Heart left ventricle (tissue), 16 donors: ENCODE measurements at places on chromosomes 3 and 15. TPM values are rescaled to one million over a fixed set of nuclear protein-coding genes. Genes with fewer than 3 reads are reported as not detected.

DNA sequence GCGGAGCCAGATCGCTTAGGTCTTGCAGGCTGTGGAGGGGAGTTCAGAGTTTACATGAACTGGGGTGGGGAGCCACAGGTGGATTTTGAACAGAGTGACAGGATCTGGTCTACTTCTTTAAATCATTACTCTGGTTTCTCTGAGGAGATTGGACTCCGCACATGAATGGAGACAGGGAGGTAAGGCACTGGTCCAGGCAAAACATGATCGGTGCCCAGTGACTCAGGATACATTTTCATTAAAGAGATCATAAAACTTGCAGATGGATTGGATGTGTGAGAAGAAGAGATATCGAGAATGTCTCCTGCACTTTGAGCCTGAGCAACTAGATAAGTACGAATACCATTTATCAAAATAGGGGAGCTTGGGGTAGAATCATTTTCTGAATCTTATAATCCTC is 61.8 kb upstream of the CMSS1 start:
- DNase-seq = no peak

Gene ARPIN
- 13.4 TPM for total RNA-seq

Gene IGSF11
- 2.9 TPM for total RNA-seq

DNA sequence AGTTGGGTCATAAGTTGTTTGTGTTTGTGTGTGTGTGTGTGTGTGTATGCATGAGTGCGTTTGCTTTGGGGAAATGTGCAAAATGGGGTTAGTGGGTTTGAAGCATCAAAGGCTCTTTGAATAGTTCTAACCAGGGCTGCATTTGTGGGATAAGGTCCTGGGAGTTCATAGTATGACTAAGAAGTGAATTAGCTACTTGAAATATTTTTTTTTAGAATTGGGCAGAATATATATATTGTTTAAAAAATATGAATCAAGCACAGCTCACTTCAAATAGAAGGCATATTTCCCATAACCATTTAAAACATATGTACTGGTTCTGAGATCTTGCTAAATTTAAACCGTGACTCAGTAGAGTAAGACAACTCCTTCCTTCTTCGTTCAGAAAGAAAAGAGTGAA is 43.1 kb downstream of the IGF2BP2 start:
- no peak for DNase-seq

- DNase-seq = no peak
Measured at GRCh38 chr3:152760024-152760563, 74.8 kb upstream of the P2RY1 start.

GRCh38 chr3:151630938-151631441 is 102.7 kb upstream of the AADACL2 start:
- no peak for DNase-seq

GRCh38 chr3:172697558-172697957 is 13.3 kb downstream of the NCEH1 start:
- DNase-seq = no peak

- DNase-seq = no peak
Measured at GRCh38 chr3:159721324-159721723, 267.3 kb upstream of the IL12A start.

GRCh38 chr15:47742334-47742733 is 25.0 kb downstream of the SEMA6D start:
- DNase-seq = peak; percentile 61

DNA sequence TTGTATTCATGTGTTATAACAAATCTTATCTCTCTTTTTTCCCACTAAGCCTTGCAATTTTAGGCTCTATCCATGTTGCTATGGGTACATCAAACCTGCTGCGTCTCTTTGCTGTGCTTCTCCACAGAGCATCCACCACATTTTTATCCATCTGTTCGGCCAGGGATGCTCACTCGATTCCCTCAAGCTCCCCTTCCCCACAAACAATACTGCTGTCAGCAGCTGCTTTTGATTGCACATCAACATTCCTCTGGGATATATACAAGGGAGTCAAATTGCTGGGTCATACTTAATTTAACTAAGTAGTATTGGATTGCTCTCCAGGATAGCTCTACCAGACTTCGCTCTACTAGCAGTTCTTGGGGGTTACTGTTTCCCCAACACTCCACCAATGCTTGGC is 36.8 kb downstream of the TMEM108 start:
- DNase-seq = no peak

- DNase-seq = peak; percentile 29
Measured at GRCh38 chr3:51928438-51928837, 13.3 kb downstream of the RRP9 start.

DNA sequence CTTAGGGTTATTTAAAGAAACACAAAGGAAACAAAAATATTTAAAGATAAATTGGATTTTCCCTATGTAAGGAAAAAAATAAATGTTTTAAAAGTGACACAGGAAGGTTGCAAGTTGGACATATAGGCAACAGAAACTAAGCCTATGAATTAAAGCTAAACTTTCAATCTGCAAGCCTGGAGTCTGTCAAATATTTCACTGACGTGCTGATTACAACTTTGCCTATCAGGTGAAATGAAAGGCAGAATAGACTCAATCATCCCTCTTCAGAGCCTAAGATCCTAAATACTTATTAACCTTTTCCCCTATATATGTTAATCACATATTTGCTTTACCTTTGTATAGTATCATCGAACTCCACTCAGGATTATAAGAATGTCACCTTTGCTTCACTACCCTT is 1068.0 kb upstream of the ALCAM start:
- DNase-seq = no peak

- no peak for DNase-seq
Measured at GRCh38 chr15:57477736-57478522, 101.6 kb downstream of the CGNL1 start.

- DNase-seq = no peak
Measured at GRCh38 chr3:76405196-76405595, 619.8 kb upstream of the ZNF717 start.

Gene LRRC3B
- total RNA-seq = 0.32 TPM
